ENCODE measurements at places on chromosomes 6 and 20.

DNA sequence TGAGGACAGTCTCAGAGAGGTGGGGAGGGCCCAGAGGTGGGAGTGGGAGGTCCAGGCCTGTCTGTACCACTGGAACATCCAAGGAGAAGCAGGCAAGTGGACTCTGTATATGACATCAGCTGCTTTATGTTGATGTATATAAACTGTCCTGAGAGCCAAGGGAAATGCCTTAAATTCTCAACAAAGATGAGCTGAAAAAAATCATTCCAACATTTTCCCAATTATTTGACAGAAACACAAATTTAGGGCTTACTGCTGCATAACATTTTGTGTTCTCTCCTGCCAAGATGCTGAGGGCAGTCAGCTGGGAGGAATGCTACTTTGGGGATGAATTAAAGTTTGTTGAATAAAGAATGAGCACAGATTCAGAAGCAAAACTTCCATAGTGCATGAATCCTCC lies 52.8 kb downstream of the FOXC1 start:
- H3K27me3 ChIP-seq = no peaks in the 10 kb centered on the region
- no peak overlapping the region for H3K27ac ChIP-seq
- H3K4me3 ChIP-seq = no peak overlapping the region
- no peaks in the 10 kb centered on the region for H3K36me3 ChIP-seq
- H3K4me1 ChIP-seq = no peaks in the 10 kb centered on the region

- H3K27ac ChIP-seq = no peak overlapping the region
- H3K27me3 ChIP-seq = no peaks in the 10 kb centered on the region
- DNase-seq = no peak
- no peak overlapping the region for H3K4me3 ChIP-seq
These were observed 611.2 kb downstream of the UTRN start for GRCh38 chr6:144896289-144896688.

DNA sequence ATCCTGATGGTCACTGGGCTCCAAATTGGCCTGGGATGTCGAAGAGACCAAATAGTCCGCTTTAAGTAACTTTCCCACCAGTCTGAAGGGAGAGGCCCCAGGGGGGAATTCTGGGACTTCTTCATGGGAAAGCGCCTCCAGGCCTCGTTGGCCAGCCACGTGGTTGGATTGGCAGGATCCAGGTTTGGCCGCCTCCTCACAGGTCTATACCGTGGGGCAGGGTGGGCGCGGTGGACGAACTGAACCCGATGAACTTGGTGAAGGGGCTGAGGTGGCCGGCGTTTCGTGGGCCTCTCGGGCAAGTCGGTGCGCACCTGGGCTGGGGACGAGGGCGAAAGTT lies 297 bp downstream of the POM121L2 start:
- no peak overlapping the region for H3K27ac ChIP-seq
- no peak for DNase-seq
- no peaks in the 10 kb centered on the region for H3K4me1 ChIP-seq
- peaks cover 3% of the 10 kb centered on the region for H3K27me3 ChIP-seq
- H3K36me3 ChIP-seq = no peaks in the 10 kb centered on the region

DNA sequence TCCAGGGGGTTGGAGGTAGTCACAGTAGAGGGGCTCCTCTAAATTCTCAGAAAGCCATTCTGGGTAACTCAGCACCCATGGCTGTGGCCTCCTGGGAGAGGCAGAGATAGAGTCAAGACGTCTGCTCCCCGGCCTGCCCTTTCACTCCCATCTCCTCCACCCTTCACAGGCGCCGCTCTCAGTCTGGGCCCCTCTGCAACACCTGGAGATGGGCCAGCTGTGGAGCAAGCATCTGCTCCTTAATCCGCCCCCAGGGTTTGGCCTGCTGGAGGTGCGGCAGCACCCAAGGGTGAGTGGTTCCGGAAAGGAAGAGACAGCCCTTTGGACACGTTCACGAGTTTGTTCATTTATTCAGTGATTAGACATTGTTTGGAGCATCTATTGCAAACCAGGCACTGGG lies 271.3 kb downstream of the BMP7 start:
- H3K4me3 ChIP-seq = no peak overlapping the region
- H3K4me1 ChIP-seq = no peaks in the 10 kb centered on the region
- no peak for DNase-seq
- no peaks in the 10 kb centered on the region for H3K36me3 ChIP-seq
- no peak overlapping the region for H3K27ac ChIP-seq

DNA sequence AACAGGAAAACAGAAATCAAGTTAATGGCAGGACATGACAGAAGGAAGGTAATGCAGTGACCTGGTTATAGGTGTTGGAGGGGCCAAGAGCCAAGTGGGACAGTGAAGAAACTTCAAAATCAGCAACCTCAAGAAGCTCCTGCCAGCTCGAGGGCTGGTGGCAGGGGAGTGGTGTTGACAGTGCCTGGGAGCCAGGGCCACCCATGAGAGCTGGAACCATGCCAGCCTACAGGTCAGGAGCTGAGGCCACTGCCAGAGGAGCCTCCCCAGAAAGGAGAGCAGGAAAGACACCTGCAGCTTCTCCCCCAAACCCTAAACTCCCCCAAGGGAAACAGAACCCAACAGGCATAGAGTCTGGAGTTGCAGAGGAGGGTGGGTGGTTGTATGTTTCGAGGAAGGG lies 262.1 kb downstream of the LRFN2 start:
- H3K36me3 ChIP-seq = no peaks in the 10 kb centered on the region
- DNase-seq = no peak
- no peak overlapping the region for H3K27ac ChIP-seq
- no peaks in the 10 kb centered on the region for H3K27me3 ChIP-seq
- no peak overlapping the region for H3K4me3 ChIP-seq
- no peaks in the 10 kb centered on the region for H3K4me1 ChIP-seq

DNA sequence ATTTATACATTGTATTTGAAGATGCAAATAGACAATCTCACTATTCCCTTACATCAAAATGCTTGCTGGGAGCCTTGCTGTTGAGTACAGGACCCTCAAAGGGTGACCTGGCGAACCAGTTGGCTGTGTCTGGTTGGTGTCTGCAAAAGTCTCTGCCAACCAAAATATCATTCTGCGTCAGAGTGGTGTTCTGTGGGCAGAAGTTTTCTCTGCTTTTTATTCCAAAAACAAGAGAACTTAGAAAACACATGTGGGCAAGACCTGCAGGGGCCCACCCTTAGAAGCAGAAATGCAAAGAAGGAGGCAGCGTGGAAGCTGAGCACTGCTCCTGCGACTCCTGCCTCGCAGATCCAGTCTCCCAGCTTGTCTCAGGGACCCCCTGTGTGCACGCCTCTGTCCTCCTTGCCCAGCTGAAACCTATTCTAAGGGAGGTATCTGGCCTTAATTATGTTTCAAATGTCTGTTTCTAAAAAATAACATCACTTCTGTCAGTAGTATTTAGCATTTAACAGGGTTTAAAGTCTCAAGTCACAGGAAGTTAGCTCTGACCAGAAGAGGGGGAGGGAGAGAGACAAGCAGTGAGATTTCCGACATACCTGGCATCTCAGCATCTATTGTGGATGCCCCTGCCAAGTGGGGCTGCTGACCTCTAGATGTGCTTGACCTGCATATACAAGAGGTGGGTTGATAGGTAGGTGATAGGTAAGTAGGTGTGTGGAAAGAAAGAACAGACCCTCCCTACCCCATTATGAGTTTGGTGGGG lies 101.3 kb downstream of the SASH1 start:
- H3K27me3 ChIP-seq = no peaks in the 10 kb centered on the region
- no peak overlapping the region for H3K4me3 ChIP-seq
- no peak for DNase-seq
- H3K4me1 ChIP-seq = no peaks in the 10 kb centered on the region
- H3K36me3 ChIP-seq = no peaks in the 10 kb centered on the region

- no peak for DNase-seq
- no peak overlapping the region for H3K27ac ChIP-seq
- H3K27me3 ChIP-seq = no peaks in the 10 kb centered on the region
- H3K4me1 ChIP-seq = no peaks in the 10 kb centered on the region
- no peaks in the 10 kb centered on the region for H3K36me3 ChIP-seq
These were observed 53.9 kb upstream of the PCSK2 start for GRCh38 chr20:17172836-17173516.

DNA sequence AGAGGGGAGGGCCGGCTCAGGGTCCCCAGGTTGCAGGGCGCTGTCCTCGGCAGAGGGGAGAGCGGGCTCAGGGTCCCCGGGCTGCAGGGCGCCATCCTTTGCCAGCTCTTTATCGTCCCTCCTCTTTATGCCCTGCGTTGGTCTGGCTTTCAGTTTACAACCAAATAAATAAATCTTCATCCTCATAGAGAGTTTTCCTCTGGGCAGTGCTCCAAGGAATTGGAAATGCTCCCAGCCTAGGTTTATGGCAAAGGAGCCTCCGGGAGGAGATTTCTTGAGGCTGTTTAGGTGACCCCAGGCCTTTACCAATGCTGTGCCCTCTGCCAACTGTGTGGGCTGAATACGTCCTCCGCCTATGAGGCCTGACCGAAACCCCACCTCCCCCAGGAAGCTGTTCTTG lies 60.2 kb downstream of the CHMP4B start:
- H3K4me3 ChIP-seq = peak overlapping the region; percentile 21
- H3K27ac ChIP-seq = no peak overlapping the region
- no peaks in the 10 kb centered on the region for H3K4me1 ChIP-seq
- H3K36me3 ChIP-seq = no peaks in the 10 kb centered on the region
- no peaks in the 10 kb centered on the region for H3K27me3 ChIP-seq

DNA sequence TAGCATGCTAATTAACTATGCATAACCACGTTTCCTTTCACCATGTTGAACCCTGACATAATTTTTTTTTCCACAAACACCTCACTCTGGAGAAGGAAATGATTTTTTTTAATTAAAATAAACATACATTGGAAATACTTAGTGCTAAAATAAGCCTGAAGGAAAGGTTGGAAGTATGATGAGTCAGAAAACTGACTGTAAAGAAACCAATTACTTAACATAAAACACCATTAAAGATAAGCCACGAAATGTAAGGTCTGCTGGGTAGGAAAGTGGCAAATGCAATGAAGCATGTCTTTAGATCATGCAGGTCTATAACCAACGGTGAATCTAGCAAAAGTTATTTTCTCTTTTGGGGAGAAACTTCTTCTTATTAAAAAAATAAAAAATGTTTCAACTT lies 47.5 kb downstream of the OPRM1 start:
- H3K27me3 ChIP-seq = peaks cover 3% of the 10 kb centered on the region
- no peak overlapping the region for H3K27ac ChIP-seq
- H3K36me3 ChIP-seq = no peaks in the 10 kb centered on the region
- DNase-seq = no peak

DNA sequence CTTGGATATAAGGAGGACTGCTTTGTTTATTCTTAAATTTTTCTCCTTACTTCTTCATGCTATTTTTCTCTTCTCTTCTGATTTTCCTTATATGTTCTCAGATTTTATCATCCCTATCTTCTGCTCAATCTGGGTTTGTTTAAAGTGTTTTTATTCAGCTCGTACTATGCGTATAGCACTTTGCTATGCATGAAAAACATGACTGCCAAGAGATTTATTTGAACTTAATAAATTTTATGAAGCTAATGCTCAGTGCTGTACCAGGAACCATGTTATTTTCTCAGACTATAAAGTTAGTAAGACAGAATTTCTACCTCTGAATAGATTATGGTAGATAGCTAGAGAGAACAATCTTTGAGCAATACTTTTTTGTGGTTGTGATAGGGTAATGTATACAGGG lies 305.9 kb downstream of the LAMA2 start:
- H3K27me3 ChIP-seq = no peaks in the 10 kb centered on the region
- no peak overlapping the region for H3K27ac ChIP-seq

- H3K4me3 ChIP-seq = no peak overlapping the region
- H3K27me3 ChIP-seq = no peaks in the 10 kb centered on the region
- DNase-seq = no peak
- H3K27ac ChIP-seq = no peak overlapping the region
- no peaks in the 10 kb centered on the region for H3K36me3 ChIP-seq
- no peaks in the 10 kb centered on the region for H3K4me1 ChIP-seq
These were observed 48.3 kb downstream of the PTPN1 start for GRCh38 chr20:50558483-50558925.

DNA sequence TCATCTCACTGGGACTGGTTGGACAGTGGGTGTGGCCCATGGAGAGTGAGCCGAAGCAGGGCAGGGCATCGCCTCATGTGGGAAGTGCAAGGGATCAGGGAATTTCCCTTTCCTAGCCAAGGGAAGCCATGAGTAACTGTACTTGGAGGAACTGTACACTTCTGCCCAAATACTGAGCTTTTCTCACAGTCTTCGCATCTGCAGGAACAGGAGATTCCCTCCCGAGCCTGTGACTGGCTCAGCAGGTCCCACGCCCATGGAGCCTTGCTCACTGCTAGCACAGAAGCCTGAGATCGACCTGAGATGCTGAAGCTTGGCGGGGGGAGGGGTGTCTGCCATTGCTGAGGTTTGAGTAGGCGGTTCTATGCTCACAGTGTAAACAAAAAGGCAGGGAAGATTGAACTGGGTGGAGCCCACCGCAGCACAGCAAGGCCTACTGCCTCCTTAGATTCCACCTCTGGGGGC lies 10.4 kb upstream of the CALHM5 start:
- H3K27me3 ChIP-seq = no peaks in the 10 kb centered on the region
- no peaks in the 10 kb centered on the region for H3K36me3 ChIP-seq
- H3K4me1 ChIP-seq = no peaks in the 10 kb centered on the region

GRCh38 chr20:49797344-49797615 lies 15.3 kb upstream of the SLC9A8 start:
- DNase-seq = no peak
- no peak overlapping the region for H3K27ac ChIP-seq
- H3K4me1 ChIP-seq = no peaks in the 10 kb centered on the region
- H3K36me3 ChIP-seq = no peaks in the 10 kb centered on the region

GRCh38 chr6:108897371-108897770 lies 49.1 kb downstream of the ARMC2 start:
- no peak overlapping the region for H3K4me3 ChIP-seq
- H3K4me1 ChIP-seq = no peaks in the 10 kb centered on the region
- H3K36me3 ChIP-seq = no peaks in the 10 kb centered on the region

DNA sequence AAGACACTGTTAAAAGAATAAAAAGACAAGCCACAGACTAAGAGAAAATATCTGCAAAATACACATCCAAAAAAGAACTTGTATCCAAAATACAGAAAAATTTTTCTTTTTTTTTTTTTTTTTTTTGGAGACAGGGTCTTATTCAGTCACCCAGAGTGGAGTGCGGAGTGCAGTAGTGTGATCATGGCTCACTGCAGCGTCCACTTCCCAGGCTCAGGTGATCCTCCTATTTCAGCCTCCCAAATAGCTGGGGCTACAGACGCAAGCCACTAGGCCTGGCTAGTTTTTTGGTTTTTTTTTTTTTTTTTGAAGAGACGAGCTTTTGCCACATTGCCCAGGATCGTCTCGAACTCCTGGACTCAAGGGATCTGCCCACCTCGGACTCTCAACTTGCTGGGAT lies 3.1 kb downstream of the ZUP1 start:
- no peak overlapping the region for H3K4me3 ChIP-seq
- no peaks in the 10 kb centered on the region for H3K36me3 ChIP-seq
- H3K4me1 ChIP-seq = peaks cover 3% of the 10 kb centered on the region
- H3K27me3 ChIP-seq = no peaks in the 10 kb centered on the region

All from prostate gland (tissue), 2 donors.